ENCODE measurements at places on chromosomes 1 and 21.

GRCh38 chr1:186272486-186272885 lies 102.6 kb downstream of the TPR start:
- DNase-seq, result no peak

DNA sequence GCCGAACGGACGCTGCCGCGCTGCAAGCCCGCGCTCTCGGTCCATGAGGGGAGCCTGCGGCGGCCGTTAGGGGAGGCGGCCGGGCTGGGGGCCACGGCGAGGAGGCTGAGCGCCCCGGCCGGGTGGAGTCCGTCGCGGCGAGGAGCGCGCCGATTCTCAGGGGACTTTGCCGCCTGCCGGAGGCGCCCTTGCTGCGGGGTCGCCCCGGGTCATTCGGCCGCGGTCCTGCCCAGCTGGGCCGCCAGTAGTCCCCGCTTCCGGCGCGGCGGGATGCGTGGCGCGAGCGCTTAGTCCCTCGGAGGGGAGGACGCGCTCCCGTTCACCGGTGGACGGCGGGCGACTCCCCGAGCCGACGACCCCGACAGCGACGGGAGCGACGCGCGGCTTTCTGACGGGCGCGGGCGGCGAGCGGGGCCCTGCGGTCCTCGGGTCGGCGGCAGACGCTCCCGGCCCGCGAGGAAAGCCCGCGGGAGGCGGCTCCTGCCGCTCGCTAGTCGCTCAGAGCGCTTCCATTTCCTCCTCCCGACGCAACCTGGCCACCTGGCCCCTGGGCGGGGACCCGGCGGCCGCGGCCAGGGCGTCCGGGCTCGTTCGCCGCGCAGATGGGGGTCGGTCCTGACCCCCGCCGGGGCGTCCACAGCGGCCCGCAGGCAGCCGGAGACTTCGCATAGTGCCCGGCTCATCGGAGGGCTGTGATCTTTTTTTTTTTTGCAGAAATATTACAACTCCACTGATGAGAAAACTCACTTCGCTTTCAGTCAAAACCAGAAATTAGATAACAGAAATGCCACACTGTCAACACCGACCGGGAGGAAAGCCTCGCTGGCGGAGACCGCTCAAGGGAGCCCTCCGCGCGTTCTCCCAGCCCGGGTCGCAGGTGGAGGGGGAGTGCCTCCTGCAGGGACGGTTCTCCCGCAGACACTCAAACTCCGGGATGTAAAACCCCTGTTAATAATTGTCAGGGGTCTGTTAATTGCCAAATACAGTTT lies 641 bp upstream of the ZBTB21 start:
- no peak for DNase-seq

GRCh38 chr1:205774198-205775014 lies 876 bp downstream of the RAB29 start:
- DNase-seq, result no peak

DNA sequence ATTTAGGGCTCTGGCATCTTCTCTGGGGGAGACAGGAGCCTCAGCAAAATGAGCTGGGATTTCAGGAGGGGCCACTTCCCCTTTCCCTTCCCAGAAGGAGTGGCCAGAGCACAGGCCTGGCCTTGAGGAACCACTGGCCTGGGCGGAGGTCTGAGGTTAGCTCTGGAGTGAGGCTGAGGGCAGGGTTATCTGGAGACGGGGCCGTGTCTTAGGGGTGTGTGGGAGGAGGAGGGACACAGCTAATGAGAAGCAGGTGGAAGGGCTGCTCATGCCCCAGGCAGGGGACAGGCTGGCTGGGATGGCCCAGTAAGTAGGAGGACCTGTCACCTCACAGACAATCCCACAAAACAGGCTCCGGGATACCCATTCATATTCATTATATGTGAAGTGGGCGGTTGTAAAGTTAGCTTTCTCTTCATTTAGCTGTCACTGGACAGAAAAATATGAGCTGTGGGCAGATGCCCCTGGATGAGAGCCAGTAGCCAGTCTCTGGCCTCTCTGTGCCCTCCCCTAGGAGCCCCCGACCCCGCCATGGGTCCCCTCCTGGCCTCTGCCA lies 12.4 kb downstream of the ALX3 start:
- no peak for DNase-seq

GRCh38 chr1:29849038-29849750 lies 612.9 kb downstream of the PTPRU start:
- no peak for DNase-seq

GRCh38 chr1:55480029-55480795 lies 265.0 kb upstream of the USP24 start:
- DNase-seq, result no peak

DNA sequence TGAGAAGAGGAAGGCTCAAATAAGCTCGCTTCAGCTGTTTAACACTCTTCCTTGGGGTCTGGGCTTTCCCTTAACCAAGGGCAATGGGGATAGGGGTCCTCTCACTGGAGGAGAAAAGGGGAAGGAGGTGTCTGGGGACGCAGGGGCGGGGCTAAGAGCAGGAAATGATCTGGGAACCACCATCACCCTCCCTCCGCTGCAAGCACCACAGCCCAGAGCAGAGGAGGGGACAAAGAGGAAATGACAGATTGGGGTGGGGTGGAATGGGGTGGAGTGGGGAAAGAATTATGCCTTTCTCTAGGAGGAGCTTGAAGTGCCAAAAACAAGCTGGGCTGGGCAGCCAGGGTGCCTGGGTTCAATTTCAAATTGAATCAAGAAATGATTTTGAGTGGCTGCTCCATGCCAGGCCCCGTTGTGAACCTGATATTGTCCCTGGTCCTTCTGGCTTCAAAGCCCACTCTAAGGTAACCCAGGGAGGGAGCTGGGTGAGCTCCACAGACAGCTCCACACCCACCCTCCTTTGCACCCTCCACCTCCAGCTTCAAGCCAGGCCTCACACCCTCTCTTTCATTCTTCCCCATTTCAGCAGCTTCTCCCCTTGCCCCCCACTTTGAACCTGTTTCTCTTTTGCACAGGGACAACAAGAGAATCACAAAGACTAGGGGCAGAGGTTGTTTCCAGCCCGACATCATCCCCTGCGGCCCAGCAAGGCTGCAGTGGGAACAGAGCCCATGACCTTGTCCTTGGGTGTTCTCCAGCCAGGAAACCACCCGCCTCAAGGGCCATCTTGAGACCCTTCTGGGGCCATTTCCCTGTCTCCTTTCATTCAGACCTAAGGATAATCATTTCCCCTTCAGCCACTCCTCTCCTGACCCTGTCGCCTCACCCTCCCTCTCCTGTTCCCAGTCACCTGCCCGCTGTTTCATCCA lies 1.1 kb downstream of the ARHGAP30 start:
- no peak for DNase-seq

DNA sequence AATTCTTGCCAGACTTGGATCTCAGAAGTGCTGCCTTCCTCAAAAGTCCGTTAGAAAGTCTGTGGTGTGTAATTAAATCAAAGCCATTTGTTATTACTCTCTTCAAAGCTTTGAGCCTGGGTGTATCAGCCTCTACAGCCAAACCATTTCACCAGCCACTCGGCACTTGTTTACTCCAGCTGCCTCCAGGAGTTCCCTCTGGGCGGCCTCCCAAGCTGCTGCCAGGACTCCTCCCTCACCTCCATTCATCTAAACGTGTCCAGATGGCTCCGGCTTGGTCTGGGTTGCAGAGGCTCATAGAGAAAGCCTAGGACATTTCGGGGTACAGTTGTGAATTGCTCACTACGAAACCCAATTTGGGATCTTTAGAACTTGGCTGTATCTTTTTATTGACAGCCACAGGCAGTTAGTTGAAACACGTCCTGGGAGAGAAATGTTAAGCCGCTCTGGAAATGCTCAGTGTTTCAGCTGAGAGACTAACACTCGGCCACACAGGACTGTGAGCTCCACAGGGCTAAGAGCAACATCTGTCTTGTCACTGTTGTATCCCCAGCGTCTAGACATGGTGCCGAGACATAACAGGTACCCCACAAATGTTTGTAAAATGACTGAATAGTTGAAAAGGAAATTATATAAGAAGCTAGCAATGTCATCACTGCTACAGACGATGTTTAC lies 116.9 kb upstream of the NGF start:
- no peak for DNase-seq

DNA sequence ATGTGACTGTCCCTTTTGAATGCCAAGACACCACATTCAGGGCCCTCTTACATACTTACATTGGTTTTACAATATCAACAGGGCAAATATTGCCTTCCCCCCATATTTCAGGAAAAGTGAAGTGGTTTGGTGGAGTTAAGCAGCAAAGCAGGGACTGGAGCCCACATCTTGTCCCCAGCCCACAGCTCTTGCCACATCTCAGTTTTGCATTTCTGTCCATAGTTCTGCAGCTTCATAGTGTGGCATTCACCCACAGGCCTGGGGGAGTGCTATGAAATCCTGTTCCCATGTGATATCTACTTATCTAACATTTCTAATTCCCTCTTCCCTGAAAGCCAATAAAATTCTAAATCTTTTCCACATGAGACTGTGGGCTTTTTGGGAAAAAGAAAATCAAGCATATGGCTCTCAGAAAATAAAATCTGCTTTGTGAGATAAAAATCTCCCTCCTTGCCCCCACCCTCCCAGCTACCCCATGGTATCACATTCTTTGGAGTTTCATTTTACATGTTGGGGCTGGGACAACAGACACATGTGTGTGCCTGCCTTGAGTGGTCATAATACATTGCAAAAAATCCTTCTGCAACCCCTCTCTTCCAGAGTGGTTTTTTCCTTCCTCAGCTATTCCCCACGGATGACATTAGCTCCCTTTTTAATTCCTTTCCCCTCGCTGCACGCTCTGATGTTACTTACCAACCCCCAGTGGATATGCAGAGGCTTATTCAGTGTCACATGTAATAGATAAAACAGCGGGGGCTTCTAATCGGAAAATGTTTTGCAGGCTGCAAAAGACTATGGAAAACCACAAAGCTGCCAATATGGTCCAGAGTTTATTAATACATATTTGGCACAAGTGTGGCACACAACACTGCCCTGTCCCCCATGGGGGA lies 20.5 kb upstream of the CD2 start:
- DNase-seq, result no peak

Measured in NCI-H187 treated with DMSO at 0.1 percent for 48 hours (cell line).